ENCODE measurements at places on chromosomes 11 and 22.

DNA sequence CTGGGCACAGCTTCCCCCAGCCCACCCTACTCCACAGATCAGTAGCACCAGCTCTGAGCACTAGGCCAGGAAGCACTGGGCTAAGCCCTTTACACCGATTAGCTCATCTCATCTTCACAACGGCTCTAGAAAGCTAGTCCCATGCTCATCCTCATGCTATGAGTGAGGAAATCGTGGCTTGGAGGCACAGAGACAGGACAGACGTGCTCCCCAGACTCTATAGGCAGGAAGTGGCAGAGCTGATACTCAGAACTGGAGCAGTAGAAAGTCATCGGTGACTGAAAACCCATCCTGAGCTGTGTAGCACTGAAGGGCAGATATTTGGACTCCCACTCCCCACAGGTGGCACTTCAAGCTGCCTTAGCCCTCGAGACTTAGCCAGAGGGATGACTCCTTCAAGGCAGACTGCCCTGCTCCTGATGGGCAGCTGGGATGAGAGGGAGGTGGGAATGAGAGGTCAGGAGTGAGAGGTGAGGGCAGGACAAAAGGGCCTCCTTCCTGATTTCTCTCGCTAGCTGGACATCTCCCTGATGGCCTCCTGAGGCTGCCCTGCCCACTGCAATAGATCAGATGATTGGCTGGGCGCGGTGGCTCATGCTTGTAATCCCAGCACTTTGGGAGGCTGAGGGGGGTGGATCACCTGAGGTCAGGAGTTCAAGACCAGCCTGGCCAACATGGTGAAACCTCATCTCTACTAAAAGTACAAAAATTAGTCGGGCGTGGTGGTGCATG is 9.7 kb downstream of the CD5 start:
- DNase-seq = peak; percentile 71

DNA sequence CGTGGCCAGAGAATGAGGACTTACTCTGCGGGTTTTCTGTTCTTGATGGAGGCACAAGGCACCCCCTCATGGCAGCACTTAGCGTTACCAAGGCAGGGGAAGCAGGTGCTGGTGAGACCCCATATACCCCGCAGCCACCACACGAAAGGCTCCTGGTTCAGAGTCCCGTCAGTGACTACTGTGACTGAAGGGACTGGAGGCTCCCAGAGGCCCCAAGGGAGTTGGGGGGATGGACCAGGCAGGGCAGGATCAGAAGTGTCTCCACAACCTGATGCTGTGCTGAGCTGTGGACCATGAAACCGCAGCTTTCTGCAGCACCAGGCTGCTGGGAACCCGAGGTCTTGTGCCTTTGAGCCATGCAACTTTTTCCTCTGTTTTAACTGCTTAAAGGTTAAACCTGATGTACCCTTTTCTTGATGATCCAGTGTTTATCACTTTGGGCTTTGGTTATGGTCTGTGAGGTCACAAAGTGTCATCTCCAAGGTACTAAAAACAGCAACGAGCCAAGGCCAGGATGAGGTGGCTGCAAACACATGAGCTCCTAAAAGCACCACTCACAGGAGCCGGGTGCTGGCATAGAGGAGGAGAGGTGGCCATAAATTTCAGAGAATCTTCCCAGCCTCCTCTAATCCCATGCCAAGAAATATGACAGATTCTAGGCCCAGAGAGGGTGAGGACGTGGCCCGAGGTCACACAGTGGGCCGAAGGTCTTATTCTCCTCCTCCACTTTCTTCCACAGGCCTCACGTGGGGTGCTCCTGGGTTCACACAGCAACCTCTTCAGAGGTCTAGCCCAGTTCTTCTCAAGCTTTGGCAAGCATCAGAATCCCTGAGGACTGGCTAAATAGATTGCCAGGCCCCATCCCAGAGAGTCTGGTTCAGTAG is 4.2 kb upstream of the LRRC32 start:
- DNase-seq = no peak

DNA sequence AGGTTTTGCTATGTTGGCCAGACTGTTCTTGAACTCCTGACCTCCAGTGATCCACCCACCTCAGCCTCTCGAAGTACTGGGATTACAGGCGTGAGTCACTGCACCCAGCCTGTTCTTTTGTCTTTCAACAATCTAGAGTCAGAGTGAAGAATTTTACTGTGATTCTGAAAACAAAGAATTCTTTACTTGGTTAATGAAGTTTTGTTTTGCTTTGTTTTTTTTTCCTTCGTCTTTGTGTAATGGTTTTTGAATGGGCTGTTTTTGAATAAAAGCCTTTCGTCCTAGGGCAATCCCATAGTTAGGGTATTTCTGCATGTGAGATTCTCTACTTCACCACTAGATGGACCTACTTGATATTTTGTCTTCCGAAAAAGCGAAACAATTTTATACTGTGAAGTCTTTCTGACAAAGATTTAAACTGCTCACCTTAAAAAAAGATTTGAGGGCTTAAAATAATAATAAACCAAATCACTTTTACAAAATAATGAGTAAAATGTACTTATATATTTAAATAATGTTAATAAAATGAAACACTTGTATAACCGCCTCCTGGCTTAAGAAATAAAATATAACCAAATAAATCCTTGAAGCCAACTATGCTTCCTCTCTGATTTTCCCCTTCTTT is 43.4 kb upstream of the SC5D start:
- DNase-seq = no peak

DNA sequence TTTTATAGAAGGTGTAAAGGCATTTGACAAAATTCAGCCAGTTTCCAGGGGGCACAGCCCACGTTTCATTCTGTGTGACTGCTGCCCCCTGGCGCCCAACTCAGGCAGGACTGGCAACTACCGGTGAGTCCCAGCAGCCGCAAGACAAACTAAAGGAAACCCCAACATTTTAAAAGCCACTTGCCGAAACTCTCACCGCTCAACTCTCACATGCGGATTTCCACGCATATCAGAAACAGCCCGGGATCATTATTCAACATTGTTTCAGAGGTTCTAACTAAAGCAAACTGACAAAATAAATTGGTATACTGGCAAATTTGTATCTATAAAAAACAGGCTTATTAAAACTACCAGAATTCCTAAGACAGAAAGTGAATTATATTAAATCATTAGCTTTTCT is 48.2 kb downstream of the MORC2 start:
- peak; percentile 81 for DNase-seq

DNA sequence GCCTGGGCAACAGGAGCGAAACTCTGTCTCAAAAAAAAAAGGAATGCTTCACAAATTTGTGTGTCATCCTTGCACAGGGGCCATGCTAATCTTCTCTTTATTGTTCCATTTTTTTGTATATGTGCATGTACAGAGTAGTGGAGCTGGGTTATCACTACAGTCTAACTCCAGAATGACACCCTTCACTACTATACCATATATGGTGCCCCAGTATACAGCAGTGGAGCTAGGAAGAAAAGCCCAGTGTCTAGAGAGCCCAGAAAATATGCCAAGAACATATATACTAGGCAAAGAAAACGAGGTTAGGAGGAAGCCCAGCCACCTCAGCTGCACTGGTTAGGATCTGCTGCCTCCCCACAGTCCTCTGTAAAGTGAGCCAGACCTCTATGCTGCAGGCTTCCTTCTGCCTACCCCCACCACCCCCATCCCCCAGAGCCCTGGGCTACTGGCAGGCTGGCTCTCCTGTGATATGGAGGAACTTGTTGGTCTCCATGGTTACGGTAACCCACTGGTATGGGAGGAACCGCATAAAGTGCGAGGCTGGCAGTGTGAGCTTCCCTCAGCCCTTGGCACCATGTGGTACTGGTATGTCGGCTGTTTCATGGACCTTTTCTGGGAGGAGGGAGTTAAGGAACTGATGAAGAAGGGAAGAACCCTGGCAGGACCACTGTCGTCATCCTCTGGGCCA is 34.3 kb downstream of the RCOR2 start:
- no peak for DNase-seq

GRCh38 chr22:45194686-45195085 is 31.0 kb downstream of the NUP50 start:
- no peak for DNase-seq

DNA sequence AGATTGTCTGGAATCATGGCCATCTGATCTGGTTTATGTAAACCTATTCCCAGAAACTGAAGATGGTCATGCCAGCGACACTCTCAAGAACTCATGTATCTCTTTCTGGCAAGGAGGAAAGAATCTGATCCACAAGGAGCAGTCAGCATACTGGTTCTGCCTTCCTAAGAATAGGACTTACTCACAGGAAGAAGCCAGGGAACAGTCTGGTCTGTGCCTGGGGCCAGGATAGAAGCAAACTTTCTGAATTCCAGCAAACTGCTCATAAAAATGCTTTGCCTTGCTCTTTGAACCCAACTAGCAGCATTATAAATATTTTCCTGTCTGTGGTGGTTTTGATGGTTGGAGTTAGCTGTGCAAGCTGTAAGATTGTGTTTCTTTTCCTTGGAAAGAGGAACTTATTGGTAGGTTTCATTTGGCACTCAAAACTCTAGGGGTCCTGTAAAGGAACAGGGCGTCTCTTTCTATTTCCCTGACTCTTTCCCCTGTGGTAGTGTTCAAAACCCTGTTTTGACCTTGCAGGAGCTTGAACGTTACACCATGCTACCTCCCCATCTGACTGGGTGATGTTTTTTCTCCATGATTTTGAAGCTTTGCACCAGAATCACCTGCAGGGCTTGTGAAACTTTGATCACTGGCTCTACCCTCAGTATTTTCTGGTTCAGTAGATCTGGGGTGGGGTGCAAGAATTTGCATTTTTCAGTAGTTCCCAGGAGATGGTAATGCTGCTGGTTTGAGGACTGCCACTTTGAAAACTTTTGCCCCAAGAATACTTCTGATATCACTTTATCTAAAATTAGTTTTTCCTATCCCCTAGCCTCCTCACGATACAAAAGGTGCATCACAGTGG is 627.8 kb upstream of the ANO5 start:
- no peak for DNase-seq

GRCh38 chr11:122647736-122648275 is 7.7 kb upstream of the UBASH3B start:
- no peak for DNase-seq

- no peak for DNase-seq
Observed at GRCh38 chr22:35690001-35690400, 27.7 kb upstream of the APOL5 start.

DNA sequence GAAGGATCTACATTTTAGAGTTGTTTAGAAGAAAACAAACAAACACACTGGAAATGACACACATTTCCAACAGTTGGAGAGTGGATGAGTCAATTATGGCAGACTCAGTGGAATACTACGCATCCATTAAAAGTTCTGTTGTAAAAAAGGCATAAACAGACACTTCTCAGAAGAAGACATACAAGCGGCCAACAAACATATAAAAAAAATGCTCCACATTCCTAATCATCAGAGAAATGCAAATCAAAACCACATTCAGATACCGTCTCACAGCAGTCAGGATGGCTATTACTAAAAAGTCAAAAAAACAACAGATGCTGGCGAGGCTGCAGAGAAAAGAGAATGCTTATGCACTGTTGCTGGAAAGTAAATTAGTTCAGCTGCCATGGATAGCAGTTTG is 298.2 kb downstream of the DDX10 start:
- DNase-seq = no peak

- DNase-seq = no peak
Observed at GRCh38 chr11:3375552-3375951, 3.4 kb downstream of the ZNF195 start.

GRCh38 chr11:16632295-16633200 is 105.9 kb upstream of the C11orf58 start:
- no peak for DNase-seq

DNA sequence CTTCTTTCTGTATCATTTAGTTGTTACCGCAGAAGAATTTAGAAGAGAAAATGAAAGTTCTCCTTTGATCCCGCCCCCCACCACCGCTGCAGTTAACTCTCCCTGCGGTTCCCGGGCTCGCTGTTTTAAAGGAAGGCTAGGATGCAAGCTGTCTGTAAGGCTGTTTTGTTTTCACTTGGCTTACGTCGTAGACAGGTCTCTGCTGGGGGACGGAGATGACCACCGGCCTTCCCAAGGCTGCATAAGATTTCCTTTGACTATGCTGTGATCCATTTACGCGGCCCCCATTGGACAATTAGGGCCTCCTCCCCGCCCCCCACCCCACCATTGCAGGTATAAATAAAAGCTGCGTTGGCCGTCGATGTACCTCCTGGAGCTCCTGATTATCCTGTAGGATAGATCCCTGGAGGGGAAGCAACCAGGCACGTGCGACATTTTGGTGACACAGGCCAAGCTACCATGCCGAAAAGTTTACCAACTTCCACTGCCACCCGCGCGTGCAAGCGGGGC is 1.4 kb upstream of the CPT1A start:
- DNase-seq = no peak

GRCh38 chr22:45218976-45219375 is 21.7 kb downstream of the KIAA0930 start:
- DNase-seq = peak; percentile 30

DNA sequence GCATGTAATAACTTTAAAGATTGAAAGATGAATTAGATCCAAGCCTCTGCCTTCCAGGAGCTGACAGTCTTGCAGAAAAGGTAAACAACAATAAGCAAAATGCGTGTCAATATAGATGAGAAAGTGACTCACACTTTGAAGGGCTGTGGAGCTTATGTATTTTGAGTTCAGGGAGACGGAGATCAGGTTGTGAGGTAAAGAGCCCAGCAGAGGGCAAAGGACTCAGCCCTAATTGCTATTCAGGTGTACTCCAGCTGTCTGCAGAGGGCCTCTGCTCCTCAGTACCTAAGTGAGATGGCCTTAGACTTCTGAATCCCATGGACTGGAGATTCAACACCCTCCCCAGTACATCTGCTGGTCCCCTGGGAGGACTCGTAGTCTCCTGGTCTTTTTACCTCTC is 22.9 kb upstream of the CTR9 start:
- DNase-seq = no peak

DNA sequence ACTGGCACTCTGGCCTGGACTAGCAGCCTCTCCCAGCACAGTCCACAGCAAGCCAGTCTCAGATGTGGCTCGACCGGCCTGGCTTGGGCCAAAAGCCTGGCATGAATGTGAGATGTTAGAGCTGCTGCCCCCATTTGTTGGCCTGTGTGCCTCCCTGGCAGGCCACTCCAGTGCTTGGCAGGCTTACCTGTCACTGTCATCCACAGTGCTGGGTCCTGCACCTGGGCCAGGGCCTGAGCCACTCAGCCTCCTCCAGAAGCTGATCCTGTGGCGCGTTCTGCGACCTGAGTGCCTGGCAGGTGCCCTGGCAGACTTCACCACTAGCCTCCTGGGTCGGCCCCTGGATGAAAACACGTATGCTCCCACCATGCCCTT is 36.1 kb downstream of the RRP8 start:
- DNase-seq = no peak

- DNase-seq = no peak
Observed at GRCh38 chr11:57585301-57585700, 12.2 kb upstream of the SERPING1 start.

- DNase-seq = no peak
Observed at GRCh38 chr11:31995032-31995431, 95.8 kb upstream of the RCN1 start.

DNA sequence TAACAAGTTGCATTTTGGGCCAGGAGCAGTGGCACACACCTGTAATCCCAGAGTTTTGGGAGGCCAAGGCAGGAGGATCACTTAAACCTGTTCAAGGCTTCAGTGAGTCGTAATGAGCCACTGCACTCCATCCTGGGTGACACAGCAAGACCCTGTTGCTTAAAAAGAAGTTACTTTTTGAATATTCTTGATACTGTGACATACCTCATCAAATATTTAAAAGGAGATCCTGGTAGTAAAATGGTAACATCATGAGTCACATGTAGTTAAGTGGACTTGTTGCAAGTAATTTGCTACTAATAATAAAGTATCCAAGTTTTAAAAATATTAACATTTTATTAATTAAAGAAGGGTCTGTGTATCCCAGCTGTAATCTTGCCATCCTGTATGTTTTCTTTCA is 18.3 kb downstream of the HMGXB4 start:
- no peak for DNase-seq

- DNase-seq = no peak
Observed at GRCh38 chr22:23200898-23201297, 20.6 kb downstream of the BCR start.

- DNase-seq = no peak
Observed at GRCh38 chr22:37275134-37275533, 7.2 kb upstream of the CYTH4 start.

Data from stimulated activated CD4-positive, alpha-beta T cell treated with anti-CD3 and anti-CD28 coated beads, Interleukin-15, amount 100 ng/mL, for 48 hours (primary cell).